CD4-positive, alpha-beta T cell treated with Interleukin-10 for 1 hour (primary cell): ENCODE measurements at places on chromosomes 4 and X.

DNA sequence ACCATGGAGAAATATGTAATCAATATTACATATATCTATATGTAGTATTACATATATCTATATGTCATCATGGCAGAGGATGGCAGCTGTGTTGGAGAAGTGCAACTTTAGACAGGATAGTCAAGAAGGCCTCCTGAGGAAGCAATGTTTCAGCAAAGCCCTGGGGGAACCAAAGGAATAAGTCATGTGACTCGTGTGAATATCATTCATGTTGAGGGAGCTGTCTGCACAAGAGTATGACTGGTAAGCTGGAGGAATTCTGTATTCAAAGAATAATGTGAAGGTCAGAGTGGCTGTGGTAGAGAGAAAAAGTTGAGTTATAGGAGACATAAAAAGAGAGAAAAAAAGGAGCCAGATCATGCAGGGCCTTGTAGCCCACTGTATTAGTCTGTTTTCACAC lies 92.9 kb upstream of the EDNRA start:
- DNase-seq, result no peak

DNA sequence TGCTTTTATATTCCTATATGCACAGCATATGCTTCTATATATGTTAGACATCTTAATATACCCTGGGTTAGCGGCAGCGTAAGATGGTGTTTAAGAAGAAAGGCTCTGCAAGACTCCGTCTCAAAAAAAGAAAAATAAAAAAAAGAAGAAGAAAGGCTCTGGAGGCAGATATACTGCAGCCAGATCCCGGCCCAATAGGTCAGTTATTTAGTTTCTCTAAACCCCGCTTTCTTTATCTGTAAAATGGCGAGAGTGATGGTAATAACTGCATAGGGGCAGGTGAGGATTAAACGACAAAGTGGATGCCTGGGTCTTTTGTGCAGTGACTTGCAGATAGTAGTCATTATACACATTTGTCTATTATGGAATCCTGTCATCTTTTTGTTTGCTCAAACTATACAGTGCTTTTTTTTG lies 115.2 kb downstream of the NAA11 start:
- DNase-seq, result no peak

GRCh38 chr4:145170223-145170622 lies 10.2 kb downstream of the OTUD4 start:
- no peak for DNase-seq

DNA sequence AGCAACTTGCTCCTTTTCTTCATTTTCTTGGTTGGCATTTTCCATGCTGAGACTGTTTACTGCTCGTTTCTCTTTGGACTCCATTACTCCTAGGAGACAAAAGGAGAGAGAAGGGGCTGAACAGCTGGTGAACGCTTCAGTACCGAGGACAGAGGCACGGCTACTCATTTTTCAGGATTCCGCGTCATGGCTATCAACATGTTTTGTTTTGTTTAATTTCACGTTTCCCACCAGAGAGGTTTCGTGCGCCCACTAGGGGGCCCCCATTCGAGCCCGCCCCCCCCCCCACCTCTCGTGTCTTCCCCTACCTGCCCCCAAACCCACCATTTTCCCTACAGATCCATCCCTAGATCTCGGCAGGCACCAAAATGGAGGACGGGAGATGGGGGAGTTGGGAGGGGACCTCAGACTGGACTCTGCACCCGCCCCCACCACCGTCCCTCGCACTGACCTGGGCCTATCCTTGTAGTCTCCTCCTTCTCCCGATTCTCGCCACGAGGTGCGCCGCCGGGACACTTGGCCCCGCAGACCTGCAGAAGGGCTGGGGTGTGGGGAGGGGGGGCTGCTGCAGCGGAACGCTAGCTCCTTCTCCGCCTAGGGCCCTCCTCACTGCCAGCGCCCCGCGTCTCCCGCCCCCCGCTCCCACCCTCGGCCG lies 653 bp downstream of the BEX1 start:
- DNase-seq, result no peak

DNA sequence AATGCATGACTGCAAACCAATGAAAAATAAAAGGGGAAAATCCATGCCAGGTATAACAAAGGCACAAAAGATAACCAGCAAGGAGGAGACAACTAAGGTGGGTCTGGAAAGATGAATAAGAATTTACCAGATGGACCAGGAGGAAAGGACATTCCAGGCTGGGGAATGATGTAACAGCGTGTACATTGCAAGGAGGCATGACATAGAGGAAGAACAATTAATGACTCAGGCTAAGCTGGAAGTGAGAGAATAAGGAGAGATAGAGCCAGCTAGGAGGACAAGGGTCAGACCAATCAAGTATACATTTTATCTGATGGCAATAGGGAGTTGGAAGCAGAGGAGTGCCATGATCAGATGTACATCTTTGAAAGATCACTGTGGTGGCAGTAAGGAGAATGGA lies 57.0 kb downstream of the MTMR8 start:
- DNase-seq, result no peak

DNA sequence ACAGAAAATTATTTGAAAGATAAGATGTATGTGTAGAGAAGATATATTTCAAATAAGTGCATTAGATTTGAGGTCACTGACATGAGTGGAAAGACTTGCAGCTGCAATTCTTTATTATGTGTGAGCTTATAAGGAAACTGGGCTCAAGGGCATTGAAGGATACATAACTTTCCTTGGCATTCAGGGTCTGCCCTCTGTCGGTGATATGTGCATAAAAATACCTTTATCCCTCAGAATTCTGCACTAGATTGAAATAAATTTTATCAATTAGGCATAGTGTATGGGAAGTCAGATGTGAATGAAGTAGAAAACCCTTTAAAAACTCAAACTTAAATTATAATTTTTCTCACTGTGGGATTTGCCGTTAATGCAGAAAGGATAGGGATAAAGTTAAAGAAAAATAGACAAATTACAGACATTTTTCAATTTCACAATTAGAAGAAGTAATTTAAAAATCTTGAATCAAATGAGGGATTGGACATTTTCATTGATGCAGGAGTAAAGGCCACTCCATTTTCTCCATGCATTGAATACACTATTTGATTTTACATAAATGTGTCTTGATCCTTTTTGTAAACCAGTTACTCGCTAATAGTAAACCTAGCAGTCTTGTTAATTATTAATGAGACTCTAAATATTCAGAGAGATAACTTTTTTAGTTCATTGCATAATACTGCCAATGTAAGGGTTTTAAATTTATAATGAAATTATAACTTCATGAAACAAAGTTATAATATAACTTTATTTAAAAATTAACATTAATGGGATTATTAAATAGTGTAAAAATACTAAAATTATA lies 21.0 kb upstream of the ETNPPL start:
- no peak for DNase-seq

DNA sequence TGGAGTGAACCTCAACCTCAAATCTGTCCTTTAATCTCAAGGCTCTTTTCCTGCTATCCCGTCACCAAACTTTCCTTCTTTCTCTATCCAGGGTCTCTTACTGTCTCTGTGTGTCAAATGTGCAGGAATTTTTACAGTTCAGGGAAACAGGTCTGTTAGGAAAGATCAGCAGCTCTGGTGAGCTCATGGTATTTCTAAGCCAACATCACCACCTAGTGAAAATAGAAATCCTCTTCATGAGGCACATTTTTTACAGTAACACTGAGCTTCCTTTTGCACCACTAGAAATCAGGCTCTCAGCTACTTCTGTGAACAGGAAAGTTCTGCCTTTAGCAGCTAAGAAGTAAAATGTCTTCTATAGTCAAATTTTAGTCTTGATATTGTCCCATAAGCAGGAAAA lies 39.6 kb downstream of the NUDT11 start:
- no peak for DNase-seq

- DNase-seq, result no peak
Observed at GRCh38 chr4:62262676-62263075, 1062.5 kb downstream of the ADGRL3 start.

GRCh38 chrX:74015379-74016019 lies 288.5 kb upstream of the ZCCHC13 start:
- DNase-seq, result peak; percentile 69

GRCh38 chr4:125975861-125976397 lies 661.2 kb downstream of the FAT4 start:
- DNase-seq, result no peak

- no peak for DNase-seq
Observed at GRCh38 chr4:149912000-149912399, 96.4 kb upstream of the IQCM start.

- no peak for DNase-seq
Observed at GRCh38 chr4:87079967-87080366, 140.5 kb downstream of the KLHL8 start.

DNA sequence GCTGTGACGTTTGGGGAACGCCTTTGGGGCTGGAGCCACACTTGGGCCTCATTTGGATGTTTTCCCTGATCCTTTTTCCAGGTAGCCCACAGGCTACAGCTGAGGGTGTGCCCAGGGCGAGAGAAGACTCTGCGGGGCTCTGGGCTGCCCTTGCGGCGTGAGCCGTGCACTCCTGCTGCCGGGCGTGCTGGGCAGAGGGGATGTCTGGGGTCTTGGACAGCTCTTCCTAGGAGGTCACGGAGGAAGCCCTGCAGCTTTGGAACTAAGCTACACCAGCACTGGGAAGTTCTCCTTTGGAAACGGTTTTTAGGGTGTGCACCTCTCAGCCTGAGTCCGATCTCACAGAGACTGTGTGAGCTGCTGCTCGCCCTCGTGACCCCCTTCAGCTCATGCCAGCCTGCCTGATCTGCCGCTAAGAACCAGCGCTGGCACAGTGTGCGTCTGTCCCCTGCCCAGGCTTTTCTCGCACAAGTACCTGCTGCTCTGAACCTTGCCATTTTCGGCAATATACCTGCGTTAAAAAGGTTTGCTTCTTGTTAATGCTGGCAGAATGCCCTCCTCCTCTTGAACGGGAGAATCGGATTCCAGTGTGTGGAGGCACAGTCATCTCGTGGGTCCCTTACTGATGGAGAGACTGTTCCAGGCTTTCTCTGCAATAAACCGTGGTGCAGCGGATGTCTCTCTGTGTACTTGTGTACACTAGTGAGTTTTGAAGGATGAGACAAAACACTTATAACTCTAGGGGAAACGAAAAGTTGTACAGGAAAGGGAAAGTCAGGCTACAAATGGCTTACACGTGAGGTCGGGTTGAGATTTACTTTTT lies 14.3 kb downstream of the MSANTD1 start:
- DNase-seq, result no peak

GRCh38 chr4:21469438-21470300 lies 478.9 kb downstream of the KCNIP4 start:
- DNase-seq, result no peak

- no peak for DNase-seq
Observed at GRCh38 chr4:140018931-140019618, 134.9 kb downstream of the MAML3 start.

GRCh38 chr4:78168029-78168428 lies 110.9 kb downstream of the FRAS1 start:
- DNase-seq, result no peak

GRCh38 chrX:155819966-155820491 lies 61.1 kb upstream of the VAMP7 start:
- peak; percentile 54 for DNase-seq

GRCh38 chr4:80685214-80685613 lies 345.3 kb upstream of the BMP3 start:
- DNase-seq, result no peak

GRCh38 chrX:46903458-46904242 lies 8.6 kb upstream of the JADE3 start:
- peak; percentile 54 for DNase-seq

DNA sequence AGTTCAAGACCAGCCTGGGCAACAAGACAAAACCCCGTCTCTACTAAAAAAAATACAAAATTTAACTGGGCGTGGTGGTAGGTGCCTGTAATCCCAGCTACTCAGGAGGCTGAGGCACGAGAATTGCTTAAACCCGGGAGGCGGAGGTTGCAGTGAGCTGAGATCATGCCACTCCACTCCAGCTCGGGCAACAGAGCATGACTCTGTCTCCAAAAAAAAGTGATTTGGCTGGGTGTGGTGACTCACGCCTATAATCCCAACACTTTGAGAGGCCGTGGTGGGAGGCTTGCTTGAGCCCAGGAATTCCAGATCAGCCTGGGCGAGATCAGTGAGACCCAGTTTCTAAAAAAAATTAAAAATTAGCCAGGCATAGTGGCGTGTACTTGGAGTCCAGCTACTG lies 4.1 kb downstream of the OPHN1 start:
- DNase-seq, result no peak

DNA sequence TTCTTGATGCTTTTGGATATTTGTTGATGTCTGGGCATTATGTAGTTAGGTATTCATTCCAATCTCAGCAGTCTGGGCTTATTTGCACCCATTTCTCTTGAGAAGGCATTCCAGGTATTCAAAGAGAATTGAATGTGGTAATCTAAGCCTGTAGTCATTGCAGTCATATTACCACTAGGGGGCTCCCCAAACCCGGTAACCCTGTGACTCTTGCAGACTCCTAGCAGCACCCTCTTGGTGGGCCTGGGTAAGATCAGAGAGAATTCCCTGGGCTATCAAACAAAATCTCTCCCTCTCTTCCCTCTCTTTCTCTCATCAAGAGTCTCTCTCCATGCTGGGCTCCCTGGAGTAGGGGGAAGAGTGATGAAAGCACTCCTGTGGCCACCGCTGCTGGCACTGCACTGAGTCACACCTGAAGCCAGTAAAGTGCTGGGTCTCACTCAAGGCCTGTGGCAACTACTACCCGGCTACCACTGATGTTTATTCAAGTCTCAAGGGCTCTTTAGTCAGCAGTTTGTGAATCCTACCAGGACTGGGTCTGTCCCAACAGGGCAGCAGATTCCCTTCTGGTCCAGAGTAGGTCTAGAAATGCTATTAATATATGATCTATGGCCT lies 187.7 kb upstream of the NUDT10 start:
- DNase-seq, result peak; percentile 24

DNA sequence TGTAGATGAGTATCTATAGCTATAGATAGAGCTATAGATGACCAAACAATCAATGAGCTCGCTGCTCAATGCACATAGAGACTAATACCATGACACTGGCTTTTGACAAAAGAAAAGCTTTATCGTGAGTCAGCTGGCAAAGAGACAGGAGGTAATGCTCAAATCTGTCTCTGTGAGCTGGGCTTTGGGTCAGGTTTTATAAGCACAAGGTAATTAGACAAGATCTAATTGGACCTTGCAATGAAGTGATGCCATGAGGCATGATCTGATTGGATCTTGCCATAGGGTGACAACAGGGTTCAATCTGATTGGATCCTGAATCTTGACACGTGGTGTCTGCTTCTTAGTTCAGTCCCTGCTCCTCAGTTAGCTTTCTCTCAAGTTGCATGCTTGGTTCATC lies 180.7 kb upstream of the MXRA5 start:
- no peak for DNase-seq

GRCh38 chr4:70993181-70994068 lies at the start of gene DCK:
Gene DCK, plus strand, starts transcription at chr4:70993649. Its CDS starts 187 bp downstream, at chr4:70993836.
- DNase-seq, result peak; percentile 86

GRCh38 chr4:138775489-138775888 lies 240.1 kb upstream of the NOCT start:
- no peak for DNase-seq

DNA sequence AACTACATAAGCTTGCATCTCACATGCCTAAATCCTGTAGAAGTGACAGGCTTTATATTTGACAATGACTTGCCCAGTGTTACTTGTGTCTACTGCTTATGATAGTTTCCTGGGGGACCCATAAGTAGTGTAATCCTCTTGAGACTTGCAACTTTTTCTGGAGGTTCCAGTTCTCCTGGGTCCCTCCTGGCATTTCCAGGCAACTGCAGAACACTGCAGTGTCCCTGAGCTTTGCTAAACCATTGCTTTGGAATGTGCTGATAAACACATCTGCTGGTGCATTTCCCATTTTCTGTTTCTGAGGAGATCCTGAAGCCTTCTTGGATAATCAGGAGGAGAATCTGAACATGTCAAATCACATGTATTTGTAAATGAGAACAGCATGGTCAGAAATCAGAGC lies 82.0 kb downstream of the ANOS1 start:
- DNase-seq, result no peak
